ENCODE measurements at places on chromosomes 3 and 15.

DNA sequence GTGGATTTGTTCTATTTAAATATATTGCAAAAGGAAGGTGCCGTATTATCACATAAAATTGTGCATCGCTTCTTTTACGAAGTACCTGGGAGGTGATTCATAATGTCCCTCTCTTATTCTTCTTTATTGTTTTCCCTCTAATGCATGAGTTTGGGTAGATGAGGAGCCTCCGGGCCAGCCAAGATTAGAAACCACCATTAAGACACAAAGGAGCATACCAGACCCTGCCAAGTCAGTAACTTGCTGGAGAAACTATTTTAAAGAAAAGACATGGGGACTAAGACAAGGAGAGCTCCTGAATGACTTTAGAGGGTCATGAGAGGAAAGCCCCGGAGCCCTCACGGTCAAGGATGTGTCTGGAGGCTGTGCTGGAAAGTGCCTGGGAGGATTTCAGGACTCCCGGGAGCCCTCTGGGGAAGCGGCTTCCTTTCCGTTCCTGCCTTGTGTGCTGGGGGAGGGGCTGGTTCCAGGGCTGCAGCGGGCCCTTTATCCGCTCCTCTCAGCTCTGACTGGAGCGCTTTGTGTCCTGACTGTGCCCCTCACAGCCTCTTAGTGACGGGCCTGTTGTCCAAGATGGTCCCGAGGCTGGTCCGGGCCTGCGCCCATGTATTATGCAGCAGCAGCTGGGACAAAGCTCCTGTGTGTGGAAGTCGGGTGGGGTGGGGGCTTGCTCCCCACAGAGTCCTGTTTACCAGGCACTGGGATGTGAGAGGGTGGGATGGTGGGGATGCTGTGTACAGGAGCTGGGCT lies 35.7 kb downstream of the CORO2B start:
- peak; percentile 63 for DNase-seq

DNA sequence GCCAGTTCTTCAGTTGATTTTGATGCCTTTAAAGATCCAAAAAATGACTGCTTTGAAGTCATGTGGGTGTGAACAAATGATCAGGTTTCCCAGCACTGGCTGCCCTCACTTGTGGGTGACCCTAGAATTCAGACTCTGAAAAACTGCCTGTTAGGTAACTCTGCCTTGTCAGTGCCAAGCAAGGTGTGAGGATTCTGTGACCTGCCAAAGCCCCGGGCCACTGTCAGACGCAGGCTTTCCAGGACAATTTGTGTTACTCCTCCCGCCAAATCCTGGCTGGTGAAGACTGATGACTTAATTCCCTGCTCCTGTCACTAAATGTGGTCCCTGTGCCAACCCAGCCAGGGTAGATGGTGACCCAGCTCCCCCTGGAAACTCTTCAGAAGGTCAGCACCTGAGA lies 99.2 kb upstream of the PSMD6 start:
- DNase-seq: peak; percentile 52

DNA sequence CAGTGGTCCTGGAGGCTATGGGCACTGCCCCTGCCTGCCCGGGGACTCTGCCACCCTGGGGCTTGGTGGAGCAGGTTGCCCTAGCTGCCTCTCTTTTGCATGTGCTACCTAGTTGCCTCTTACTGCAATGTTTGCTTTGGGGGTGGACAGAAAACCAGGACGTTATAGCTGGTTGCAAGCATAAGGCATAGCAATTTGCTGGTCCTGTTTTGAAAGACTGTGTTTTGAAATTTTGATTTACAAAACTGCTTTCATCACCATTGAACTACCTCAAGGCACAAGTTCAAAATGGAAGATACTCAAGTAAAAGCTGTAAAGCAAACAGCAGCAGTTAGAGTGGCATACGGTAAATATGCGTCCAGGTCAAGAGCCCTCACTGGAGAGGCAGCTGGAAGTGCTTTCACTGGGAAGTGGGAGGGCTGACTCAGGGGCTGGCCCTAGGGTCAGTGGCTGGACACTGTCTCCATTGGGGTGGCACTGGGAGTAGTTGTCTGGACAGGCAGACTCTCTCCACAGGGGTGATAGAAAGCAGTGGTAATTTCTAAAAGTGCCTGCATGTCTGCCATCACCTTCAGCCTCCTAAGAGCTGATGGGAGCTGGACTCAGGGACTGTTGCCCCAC lies 138.1 kb downstream of the CHDH start:
- DNase-seq: no peak

GRCh38 chr3:123021996-123022510 lies 5.5 kb downstream of the SEMA5B start:
- DNase-seq: no peak

GRCh38 chr3:66014056-66014455 lies 24.7 kb downstream of the MAGI1 start:
- DNase-seq: no peak

- no peak for DNase-seq
These were observed 340.8 kb upstream of the DPH6 start for GRCh38 chr15:35886765-35887164.

GRCh38 chr3:80767604-80768003 lies 993.8 kb downstream of the GBE1 start:
- no peak for DNase-seq
